ENCODE measurements at places on chromosomes 12 and 14. TPM values are rescaled to one million over a fixed set of nuclear protein-coding genes. Genes with fewer than 3 reads are reported as not detected.

DNA sequence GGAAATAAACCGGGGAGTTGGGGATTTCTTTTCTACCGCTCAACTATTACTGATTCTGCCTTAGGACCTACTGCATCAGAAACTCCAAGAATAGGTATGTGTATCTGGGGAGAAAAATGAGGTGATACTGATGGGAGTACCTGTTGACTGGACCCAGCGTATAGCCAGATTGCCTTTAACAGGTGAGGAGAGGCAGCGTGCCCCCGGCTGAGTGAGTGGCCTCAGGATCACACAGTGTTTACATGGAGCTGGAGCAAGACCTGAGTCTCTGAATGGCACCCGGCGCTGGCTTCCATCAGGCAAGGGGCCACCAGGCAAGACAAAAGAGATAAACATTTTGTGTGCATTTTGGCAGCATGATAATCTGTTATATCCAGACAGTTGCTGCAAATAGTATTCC, 496.2 kb downstream of the EGLN3 start:
- no peak for DNase-seq

DNA sequence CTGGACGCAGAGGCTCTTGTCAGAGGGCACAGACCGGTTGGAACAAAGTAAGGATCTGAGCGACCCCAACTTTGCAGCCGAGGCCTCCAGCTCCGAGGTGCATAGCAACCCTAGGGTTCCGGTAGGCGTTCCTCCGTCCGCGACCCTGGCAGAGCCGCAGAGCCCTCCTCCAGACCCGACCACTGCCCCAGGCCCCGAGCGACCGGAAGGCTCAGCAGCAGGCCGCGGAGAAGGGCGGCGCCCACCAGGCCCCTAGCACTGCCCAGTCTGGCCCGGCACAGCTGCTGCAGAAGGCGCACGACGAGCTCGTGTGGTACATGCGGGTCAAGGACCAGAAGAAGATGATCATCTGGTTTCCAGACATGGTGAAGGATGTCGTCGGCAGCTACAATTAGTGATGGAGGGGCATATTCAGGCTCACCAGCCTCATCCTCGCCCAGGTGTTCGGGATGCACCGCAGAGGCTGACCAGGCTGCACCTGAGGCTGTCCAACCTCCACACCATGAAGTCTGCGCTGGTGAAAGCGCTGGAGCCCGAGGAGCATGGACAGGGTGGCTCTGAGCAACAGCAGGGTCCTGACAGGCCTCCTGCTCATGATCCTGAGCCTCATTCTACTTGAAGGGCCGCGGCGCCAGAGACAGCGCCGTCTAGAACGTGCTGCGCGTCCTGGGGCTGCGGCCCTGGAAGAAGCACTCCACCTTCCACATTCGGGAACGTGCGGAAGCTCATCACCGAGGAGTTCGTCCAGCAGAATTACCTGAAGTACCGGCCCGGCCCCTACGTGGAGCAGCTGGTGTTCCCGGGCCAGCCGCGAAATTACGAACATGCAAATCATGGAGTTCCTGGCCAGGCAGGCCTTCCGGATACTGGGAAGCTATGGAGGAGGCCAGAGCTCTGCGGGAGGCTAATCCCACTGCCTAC, 24.5 kb downstream of the CAPS2 start:
- no peak for DNase-seq

GRCh38 chr12:117042171-117042842, 56.9 kb downstream of the TESC start:
- DNase-seq = no peak

GRCh38 chr12:69903548-69903947, 78.5 kb downstream of the MYRFL start:
- no peak for DNase-seq

Gene GUCY2C
- not detected for total RNA-seq

Gene CLMN
- total RNA-seq = 2.6 TPM

DNA sequence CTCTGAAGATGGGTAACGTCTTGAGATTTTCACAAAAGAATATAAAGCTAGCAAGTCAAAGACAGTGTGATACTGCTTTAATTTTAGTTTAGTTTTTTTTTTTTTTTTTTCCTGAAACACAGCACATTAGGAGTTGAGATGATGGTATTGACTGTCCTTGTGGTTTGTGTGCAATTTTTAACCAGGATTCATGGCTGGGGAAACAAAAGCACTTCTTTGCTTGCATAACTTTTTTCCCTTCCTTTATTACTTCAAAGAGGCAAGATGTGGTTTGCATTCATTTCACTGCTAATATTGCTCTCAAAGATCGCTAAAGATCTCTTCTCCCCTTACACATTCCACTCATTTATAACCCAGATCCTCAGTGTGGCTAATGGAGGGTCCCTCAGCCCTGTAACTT, 157.1 kb upstream of the PZP start:
- no peak for DNase-seq

GRCh38 chr12:104686196-104686595, 229.4 kb downstream of the CHST11 start:
- no peak for DNase-seq
